ENCODE measurements at places on chromosomes 16 and 17. TPM values are rescaled to one million over a fixed set of nuclear protein-coding genes. Genes with fewer than 3 reads are reported as not detected.

PMP22 gene
- total RNA-seq: 179 TPM

HSPB9 gene
- not detected for total RNA-seq

C17orf67 gene
- total RNA-seq: 1.1 TPM

GNG13 gene
- not detected for total RNA-seq

ABCC3 gene
- 24.8 TPM for total RNA-seq

ALOXE3 gene
- under 0.01 TPM for total RNA-seq

RDM1 gene
- not detected for total RNA-seq

FN3K gene
- 1.8 TPM for total RNA-seq

KRT31 gene
- total RNA-seq: not detected

TEKT1 gene
- total RNA-seq: not detected

Data from hair follicle dermal papilla cell (primary cell).